ENCODE measurements at places on chromosomes 3 and 15.

DNA sequence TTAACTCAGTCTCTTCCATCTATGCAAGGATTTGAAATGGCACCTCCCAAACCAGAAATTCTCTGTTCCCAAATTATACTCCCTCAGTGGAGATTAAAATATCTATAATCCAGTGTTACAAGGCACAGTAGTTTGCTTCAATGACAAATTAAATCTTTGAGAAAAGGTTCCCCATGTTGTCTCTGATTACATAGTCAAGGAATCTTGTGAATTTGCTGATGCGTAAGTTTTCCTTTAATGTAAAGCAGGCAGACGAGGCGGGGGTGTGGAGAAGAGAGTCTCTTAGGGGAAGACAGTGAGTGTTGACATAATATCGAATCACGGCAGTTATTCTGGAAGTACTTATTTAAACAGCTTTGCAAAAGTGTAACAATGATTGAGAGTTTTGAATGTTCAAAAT is 236.4 kb upstream of the RARB start:
- no peak for DNase-seq

GRCh38 chr15:65134538-65134937 is 930 bp upstream of the PDCD7 start:
- no peak for DNase-seq

- no peak for DNase-seq
Observed at GRCh38 chr3:124277144-124277890, 285.4 kb upstream of the ROPN1 start.

GRCh38 chr3:128786434-128787020 is 60.5 kb downstream of the RAB7A start:
- DNase-seq = no peak

- no peak for DNase-seq
Observed at GRCh38 chr3:134809427-134810051, 14.5 kb downstream of the EPHB1 start.

- peak; percentile 5 for DNase-seq
Observed at GRCh38 chr3:29609328-29609811, 328.5 kb downstream of the RBMS3 start.

DNA sequence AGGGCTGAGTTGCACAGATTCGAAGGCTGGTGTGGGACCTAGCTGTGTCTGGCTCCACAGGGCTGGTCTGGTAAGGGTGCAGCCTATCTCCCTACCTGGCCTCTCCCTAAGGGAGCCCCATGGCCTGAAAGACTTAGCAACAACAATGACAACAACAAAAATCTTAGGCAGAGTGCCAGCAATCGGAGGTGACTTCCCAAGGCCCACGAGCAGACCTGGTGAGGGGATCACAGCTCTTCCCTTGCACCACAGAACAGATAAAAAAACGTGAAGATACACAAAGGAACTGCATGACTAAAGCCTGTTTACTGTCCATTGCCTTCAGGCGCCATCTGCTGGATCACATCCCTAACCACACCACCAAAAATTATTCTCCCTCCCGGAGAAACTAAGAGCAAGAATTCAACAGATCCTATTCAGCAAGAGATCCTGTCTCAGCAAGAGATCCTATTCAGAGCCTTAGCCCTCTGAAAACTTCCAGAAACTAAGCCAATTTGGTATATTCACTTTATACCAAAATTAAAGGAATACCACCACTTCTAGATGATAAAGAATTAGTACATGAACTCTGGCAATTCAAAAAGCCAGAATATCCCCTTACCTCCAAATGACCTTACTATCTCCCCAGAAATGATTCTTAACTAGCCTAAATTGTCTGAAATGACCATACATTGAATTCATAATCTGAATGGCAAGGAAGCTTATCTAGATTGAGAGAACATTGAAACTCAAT is 24.1 kb upstream of the OR5K4 start:
- DNase-seq = peak; percentile 11

GRCh38 chr3:39541917-39542329 is 74.4 kb downstream of the MOBP start:
- no peak for DNase-seq

- no peak for DNase-seq
Observed at GRCh38 chr3:154129625-154130024, 8.4 kb downstream of the ARHGEF26 start.

Measured in HuH-7.5 (cell line).